ENCODE measurements at places on chromosomes 13 and 19.

GRCh38 chr13:91816263-91816807 is 417.9 kb downstream of the GPC5 start:
- DNase-seq = no peak

DNA sequence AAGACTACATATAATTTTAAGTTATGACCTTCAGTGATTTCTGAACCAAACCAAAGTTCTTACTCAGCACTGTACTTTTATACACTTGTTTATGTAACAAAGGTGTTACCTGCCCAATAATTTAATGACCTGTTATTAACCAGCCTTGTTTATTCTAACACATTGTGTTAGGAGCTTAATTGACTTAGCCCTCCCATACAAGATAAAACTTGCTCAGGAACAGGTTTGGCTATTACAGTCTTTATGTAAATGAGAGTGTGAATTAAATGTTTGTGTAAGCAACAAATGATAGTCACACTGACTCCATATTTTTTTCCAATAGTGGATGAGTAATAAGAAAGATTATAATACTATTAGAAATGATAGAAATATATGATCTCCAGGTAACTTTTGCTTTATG is 51.8 kb upstream of the MYCBP2 start:
- DNase-seq = no peak

- DNase-seq = no peak
Measured at GRCh38 chr19:49151267-49152118, 3.7 kb downstream of the HRC start.

DNA sequence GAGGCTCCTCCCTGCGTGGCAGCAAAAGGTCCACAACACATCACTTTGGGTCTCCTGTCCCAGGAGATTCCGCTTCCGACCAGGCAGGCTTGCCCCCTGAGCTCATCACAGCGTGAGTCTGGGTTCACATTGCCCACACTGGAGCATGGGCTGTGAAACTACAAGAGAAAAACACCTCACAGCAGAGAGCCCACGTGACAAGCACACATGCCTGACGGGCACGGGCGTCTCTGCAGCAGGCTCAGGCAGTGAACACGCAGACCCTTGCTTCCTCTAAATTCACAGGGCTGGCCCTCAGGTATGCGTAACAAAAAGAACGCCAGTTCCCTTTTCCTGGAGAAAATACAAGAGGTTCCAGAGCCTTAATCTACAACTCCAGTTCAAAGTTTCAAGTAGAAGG is 41.9 kb downstream of the RASA3 start:
- DNase-seq = no peak

DNA sequence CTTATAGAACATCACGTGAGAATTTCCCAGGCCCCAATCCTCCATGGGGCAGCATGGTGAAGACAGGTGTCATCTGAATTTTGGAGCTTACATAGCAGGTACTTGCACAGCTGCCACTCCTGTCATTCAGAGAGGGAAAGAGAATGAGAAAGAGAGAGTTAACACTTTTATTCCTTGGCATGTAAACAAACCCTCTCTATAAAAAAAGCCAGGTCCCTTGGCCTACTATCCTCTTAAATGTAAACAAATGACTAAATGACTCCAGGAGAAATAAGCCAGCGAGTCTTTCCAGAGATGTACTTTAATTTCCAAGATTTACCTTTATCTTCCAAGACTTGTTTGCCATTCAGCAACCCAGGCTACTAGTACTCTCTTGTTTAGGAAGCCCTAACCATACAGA is 195.3 kb upstream of the HTR2A start:
- DNase-seq = no peak

- DNase-seq = no peak
Measured at GRCh38 chr13:112641456-112642089, 48.3 kb upstream of the ATP11A start.

GRCh38 chr13:75770164-75770563 is 134.0 kb downstream of the LMO7 start:
- DNase-seq = no peak

GRCh38 chr19:3248728-3249326 is 24.4 kb downstream of the CELF5 start:
- DNase-seq = no peak

- DNase-seq = no peak
Measured at GRCh38 chr13:106489849-106490568, 45.5 kb downstream of the EFNB2 start.

DNA sequence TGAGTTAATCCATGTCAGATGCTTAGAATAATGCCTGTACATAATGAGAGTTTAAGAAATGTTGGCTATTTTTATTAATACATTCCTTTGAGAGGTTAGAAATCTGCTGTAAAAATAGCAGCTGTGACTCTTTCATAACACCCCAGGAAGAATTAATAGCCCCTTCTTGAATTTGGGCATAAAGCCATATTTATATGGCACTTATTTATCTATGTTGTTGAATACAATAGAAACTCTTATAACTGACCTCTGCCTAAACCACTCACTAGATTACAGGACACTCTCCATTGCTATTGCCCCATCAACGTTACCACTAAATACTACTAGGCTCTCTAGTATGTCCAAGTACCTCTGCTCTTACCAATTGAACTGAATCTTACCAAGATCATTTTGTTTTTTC is 16.3 kb downstream of the NEK5 start:
- DNase-seq = no peak

DNA sequence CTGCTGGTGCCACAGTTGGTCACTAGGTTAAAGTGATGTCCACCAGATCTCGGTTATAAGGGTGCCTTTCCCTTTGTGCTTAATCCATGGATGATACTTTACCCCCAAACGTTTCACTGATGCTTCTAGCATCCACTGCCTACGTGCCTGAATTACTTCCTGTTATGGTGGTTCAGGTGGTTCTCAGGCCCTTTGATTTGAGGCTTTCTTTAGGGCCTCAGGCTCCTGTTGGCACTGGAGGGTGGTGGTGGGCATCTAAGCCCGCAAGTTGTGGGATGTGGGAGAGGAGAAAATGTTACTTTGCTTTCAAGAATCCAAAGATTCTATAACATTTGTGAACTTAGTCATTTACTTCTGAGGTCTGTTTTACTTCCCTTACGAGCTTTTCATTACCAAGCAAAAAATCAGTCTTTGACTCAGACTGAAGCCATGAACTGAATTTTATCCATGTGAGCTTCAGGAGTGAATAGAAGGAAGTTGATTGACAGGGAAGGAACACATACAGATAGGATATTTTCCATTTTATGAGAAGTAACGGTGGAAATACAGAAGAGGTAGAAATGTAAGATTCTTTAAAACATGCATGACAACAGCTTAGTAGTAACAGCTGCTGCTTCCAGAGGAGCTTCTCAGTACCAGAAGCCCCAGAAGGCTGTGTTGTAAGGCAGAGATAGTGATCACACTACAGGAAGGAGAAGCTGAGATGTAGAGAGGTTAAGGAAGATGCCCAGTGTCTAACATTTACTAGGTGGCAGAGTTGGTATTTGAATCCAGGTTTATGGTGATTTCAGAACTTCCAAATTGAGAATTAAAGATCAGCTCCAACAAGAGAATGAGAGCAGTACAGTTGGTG is 65.0 kb downstream of the ARHGEF7 start:
- DNase-seq = no peak

DNA sequence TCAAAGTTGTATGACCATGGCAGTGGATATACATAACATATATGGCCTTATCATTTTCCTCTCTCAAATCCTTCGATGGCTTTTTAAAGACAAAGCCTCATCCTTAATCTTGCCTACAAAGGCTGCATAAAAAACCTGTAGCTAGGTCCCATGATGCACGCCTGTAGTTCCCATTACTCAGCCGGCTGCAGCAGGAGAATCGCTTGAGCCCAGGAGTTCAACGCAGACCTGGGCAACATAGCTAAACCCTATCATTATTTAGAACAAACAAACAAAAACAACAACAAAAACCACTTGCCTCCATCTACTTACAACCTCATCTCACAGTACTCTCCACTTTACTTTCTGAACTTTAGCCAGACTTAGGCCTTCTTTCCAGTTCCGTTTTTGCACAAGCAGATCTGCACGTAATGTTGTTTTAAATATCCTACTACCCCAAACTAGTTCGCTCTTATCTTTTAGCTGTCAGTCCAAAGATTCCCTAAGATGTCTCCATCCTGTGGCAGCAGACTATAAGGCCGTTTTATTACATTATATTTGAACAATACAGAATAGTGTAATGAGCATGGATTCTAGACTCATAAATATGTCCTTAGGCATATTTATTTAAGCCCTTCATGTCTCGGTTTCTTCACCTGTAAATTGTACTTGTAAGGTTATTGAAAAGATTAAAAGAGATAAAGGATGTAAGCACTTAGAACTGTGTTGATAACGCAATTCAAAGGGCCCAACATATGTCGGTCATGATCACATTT is 969 bp upstream of the POMP start:
- no peak for DNase-seq

- DNase-seq = no peak
Measured at GRCh38 chr13:23159760-23160637, 20.8 kb upstream of the SGCG start.

- no peak for DNase-seq
Measured at GRCh38 chr13:39590466-39591036, 12.4 kb downstream of the LHFPL6 start.

- DNase-seq = peak; percentile 32
Measured at GRCh38 chr13:114161644-114162532, 17.2 kb upstream of the CFAP97D2 start.

DNA sequence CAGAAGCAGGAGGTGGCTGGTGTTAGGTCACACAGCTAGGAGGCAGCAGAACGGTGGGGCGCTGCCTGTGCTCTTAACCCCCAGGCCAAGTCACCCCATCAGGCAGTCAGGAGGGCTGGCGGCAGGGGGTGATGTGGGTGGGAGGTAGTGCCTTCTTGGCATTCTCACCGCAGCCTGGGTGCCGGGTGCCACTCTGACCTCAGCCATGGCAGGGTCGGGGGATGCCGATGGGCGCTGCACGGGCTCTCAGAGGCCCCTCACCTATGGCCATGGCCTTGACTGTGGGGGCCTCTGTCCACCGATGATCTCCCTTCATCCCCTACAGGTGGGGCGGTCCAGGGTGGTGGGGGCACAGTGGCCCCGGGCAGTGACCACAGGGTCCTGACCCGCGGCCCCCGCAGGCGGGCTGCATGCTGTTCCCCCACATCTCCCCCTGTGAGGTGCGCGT is 5.6 kb downstream of the PTOV1 start:
- DNase-seq = no peak

- no peak for DNase-seq
Measured at GRCh38 chr19:47095476-47096099, 18.0 kb downstream of the ZC3H4 start.

DNA sequence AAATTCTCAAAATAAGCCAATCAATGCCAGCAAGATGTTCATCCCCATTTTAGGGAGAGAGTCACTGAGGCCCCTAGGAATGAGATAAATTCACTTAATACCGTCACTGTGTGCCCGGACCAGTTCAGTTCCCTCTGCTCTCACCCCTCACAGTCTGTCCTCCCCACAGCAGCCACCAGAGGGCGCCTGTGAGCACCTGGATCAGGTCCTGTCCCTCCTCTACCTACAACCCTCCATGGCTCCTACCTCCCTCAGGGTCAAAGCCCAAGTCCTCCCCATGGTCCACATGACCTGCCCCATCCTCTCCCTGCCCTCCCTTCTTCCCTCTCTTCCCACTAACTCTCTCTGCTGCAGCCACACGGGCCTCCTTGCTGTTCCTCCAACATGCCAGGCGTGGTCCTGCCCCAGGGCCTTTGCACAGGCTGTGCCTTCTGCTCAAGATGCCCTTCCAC is 42.0 kb upstream of the NFIC start:
- peak; percentile 26 for DNase-seq

GRCh38 chr19:13842291-13843103 is 34.4 kb upstream of the NANOS3 start:
- peak; percentile 46 for DNase-seq

DNA sequence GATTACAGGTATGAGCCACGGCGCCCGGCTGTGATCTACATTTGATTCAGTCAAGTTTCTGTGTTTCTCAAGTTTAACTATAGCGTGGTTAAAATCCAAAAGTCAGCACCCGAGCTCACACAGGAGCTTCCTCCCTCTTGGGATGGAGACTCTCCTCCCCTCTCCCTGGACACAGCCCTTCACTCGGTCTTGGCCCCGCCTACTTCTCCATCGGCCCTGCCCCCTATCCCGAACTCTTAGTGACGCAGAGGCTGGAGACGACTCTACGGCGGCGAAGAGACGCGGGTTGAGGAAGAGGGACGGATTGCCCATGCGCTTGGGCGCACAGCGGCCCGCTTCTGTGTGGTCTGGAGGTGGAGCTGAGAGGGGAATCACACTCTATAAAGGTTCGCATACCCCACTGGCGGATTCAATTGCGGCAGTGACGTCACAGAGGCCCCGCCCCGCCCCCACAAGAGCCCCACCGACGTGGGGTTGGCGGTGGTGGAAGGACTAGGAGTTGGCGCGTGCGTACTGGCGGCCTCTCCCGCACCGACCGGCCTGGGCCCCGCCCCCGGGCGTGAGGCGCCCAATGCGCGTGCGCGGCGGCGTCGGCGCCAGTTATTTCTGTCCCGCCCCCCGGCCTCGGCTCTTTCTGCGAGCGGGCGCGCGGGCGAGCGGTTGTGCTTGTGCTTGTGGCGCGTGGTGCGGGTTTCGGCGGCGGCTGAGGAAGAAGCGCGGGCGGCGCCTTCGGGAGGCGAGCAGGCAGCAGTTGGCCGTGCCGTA is at the start of gene TRIM28:
Gene TRIM28, plus strand, starts transcription at position 239 of the 765 bp plus-strand sequence. CDS start 694 bp downstream, outside the sequence.
- DNase-seq = no peak

GRCh38 chr19:48271531-48272151 is 1.8 kb downstream of the ZNF114 start:
- no peak for DNase-seq

GRCh38 chr19:757811-758668 is 7.1 kb downstream of the MISP start:
- no peak for DNase-seq

GRCh38 chr13:100434010-100434763 is 154.4 kb downstream of the GGACT start:
- no peak for DNase-seq

DNA sequence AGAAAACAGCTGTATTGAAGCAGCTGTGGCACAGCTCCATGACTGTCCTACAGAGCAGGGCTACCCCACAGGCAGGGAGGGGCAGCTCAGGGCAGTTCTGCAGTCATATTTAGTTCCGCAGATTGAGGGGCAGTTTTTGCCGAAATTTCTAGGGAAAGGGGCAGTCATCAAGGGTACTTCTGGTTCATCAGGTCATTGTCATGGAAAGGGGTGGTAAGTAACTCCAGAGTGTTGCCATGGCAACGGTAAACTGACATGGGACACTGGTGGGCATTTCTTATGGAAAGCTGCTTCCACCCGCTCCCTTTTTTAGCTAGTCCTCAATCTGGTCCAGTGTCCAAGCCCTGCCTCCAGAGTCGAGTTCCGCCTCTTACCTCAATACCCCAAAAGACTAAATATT is 702.8 kb downstream of the LIG4 start:
- DNase-seq = no peak

DNA sequence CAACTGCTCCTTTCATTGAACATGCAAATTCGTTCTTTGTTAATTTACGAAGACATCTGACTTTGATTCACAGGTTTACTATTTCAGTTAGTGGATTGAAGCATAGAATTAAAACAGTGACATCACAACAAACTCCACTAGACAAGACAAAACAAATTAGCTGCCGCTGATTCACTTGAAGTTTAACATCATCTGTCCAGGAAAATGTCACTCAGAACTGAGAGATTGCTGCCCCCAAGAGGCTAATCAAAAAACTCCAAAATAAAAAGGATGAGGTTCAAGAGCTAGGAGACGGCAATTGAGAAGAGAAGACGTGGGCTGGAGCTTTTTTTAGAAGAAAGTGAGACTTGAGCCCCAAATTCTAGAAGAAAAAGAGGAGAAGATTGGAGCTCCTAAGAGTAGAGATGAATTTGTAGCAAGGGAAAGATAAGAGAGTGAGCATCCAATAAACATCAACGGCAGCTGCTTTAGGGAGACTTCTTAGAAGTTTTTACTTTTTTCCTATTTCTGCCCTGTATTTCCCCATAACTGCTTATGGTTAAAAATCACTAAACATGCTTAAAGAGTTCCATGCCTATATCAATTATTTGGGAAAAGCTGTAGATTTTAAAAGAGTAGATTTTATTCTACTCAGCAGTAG is 40.8 kb upstream of the TPP2 start:
- DNase-seq = peak; percentile 53
